Breast epithelium (tissue), 4 donors: ENCODE measurements at places on chromosomes 5 and 9.

DNA sequence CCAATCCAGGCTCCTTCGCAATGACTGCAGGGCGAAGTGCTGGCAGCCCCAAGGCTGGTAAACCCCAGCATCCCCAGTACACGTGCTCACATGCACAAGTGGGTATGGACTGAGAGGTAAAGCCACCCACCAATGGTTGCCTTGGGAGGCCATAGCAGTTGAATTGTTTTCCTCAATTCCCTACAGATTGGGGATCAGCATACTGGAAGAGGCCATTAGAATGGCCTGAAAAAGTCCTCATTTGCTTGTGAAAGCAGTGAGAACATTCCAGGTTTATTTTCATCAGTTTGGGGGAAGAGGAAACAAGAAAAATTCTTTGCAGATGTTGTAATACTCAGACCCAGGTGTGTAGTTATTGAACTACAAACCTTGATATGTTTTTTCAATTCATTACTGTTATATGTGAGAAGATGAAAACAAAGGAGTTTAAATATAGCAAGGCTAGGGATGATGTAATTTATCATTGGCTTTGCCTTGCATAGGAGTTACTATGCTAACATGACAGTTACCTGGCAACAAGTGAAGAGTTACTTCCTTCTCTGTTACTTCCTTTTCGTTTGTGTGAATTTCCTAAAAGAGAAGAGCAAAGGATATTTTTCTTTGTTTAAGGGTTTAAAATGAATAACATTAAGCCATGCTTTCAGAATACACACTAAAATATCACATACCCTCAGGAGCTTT, 36.4 kb downstream of the MTMR12 start:
- H3K36me3 ChIP-seq, result no peaks in the 10 kb centered on the region
- DNase-seq, result no peak
- H3K27me3 ChIP-seq, result no peaks in the 10 kb centered on the region
- peak overlapping the region; percentile 89 for H3K27ac ChIP-seq

DNA sequence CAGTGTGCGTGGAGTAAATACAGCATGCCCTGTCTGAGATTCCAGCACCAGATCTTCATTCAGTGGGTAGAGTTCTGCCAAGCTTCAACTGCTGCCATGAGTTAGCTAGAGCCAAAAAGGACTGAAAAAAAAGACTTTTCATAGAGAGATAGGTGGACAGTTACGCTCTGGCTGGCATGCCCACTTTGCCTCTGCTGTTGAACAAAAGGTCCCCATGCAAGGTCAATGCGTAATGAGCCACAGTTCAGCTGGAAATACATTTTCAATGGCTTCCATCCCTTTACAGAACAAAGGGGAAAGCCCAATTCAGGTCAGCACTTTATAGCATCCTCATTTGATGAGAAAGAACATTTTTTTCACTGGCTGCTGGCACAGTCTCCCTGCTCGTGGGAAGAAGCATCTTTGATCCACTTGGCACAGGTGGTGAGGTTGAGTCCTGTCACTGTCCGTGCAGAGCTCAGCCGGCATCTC, 86.9 kb upstream of the ERCC6L2 start:
- no peaks in the 10 kb centered on the region for H3K36me3 ChIP-seq
- H3K27ac ChIP-seq, result no peak overlapping the region
- no peaks in the 10 kb centered on the region for H3K27me3 ChIP-seq
- no peaks in the 10 kb centered on the region for H3K4me1 ChIP-seq
- DNase-seq, result no peak

- H3K27ac ChIP-seq, result peak overlapping the region; percentile 95
- peaks cover 10% of the 10 kb centered on the region for H3K4me1 ChIP-seq
- no peaks in the 10 kb centered on the region for H3K36me3 ChIP-seq
- DNase-seq, result no peak
- no peak overlapping the region for H3K4me3 ChIP-seq
- H3K27me3 ChIP-seq, result no peaks in the 10 kb centered on the region
Measured at GRCh38 chr9:35540315-35540714, 50.4 kb downstream of the RUSC2 start.

DNA sequence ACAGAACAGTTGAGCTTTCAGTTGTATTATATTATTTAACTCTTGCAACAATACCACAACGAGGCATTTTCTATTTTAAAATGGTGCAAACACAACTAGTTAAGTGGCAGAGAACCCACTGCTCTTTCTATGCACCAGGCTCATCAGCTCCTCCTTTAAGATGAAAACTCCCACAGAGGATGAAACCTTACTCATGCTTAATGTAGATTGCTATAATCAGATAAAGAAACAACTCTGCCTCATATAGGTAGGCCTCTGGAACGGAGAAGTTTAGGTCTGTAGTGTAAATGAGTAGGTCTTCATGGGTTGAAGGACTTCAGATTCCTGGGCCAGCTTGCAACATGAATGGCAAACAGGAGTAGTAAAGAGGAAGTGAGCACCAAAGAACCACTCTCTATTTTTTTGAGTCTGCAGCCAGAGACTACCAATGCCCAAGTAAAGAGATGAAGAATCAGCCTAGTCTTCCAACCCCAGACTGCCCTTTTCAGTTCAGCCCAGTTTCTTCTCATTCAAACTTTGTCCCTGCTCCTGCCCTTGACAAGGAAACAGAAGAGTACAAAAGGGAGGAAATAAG, 33.9 kb downstream of the HACD4 start:
- H3K27ac ChIP-seq, result no peak overlapping the region
- H3K36me3 ChIP-seq, result peaks cover 5% of the 10 kb centered on the region
- H3K27me3 ChIP-seq, result no peaks in the 10 kb centered on the region
- DNase-seq, result no peak

DNA sequence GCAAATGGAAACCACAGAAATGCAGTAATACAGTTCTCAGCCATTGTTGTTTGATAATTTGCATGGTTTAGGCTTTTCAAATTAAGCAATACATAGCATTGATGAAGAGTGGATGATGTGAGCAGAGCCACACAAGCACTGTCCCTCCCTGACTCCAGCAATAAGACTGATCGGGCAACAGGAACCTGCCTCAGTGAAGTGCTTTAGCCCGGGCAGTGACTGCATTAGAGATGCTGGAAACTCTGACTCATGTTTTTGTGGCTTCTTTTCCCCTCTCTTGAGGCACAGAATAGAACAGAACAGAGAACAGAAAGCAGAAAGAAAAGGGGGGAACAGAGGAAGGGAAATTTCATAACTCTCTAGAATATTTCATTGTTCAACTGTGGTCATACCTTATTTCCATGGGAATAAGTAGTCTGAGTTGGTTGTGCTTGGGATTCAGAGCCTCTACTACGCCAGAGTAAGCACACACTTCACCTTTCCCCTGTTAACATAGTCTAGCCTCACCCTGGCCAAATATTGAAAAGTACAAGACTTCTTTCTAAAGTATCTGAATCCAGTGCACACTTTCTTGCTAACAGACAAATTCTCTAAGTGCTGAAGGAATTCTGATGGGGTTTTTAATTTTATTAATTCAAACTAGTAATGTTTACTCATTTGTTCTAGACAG, 164.8 kb upstream of the VCAN start:
- H3K36me3 ChIP-seq, result no peaks in the 10 kb centered on the region
- H3K4me3 ChIP-seq, result no peak overlapping the region
- H3K27me3 ChIP-seq, result no peaks in the 10 kb centered on the region
- H3K4me1 ChIP-seq, result no peaks in the 10 kb centered on the region
- DNase-seq, result no peak

DNA sequence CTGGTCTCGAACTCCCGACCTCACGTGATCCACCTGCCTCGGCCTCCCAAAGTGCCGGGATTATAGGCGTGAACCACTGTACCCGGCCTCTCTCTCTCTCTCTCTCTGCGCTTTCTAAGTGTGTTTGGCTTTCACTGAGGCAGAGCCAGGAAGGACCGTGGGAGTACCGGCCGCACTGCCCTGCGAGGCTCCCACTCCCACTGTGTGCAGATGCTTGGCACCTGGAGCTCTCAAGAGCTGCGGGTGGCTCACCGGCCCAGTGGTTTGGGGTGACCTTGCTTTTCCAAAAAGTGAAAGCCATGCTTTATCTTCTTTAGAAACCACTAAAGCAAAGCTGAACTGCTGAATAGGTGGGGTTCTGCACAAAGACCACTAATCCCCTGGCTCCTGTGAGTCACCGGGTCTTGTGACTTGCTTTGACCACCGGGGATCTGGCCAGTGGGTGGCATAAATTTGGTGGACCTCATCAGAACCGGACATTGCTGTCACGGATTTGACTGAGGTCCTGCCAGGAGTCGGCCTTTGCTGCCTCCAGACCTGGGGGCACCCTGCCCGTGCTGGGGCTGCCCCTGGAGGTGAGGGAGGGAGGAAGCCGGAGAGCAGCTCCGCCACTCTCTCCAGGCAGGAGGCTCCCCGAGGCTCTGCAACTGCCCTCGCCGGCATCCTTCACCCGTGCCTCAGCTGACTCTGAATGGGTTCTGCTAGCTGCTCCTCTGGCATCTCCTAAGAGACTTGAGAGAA, 228.9 kb downstream of the FANCC start:
- H3K36me3 ChIP-seq, result no peaks in the 10 kb centered on the region
- no peak overlapping the region for H3K4me3 ChIP-seq
- no peaks in the 10 kb centered on the region for H3K27me3 ChIP-seq
- no peak for DNase-seq
- peaks cover 9% of the 10 kb centered on the region for H3K4me1 ChIP-seq
- no peak overlapping the region for H3K27ac ChIP-seq

DNA sequence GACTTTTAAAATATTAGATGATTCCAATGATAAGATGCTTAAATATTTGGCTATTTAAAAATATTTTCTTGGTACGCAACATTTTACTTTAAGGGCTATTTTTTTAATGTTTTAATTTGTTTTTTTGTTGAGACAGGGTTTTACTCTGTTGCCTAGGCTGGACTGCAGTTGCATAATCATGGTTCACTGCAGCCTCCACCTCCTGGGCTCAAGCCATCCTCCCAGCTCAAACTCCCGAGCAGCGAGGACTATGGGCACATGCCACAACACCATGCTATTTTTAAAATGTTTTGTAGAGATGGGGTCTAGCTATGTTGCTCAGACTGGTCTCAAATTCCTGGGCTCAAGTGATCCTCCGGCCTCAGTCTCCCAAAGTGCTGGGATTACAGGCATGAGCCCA, 850.2 kb upstream of the DMAC1 start:
- H3K4me3 ChIP-seq, result no peak overlapping the region
- no peaks in the 10 kb centered on the region for H3K36me3 ChIP-seq
- DNase-seq, result no peak

DNA sequence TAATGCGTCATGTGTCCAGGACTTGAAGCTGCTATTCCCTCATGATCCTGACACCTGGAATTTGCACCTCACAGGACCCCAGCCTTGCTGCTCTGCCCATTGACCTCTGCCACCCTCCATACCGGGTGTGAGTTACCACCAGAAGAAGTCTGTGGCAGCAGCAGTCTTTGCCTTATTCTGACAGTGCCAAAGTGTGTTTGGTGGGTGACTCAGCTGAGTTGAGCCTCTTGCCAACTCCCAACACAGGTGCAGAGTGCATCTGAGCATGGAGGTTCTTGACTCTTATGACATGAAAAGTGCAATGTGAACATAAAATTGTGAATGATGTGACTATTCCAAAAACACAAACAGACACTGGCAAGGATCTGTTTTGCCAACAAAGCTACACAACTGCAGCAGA, 1166.5 kb upstream of the CDH18 start:
- H3K36me3 ChIP-seq, result no peaks in the 10 kb centered on the region
- H3K27ac ChIP-seq, result no peak overlapping the region
- no peaks in the 10 kb centered on the region for H3K27me3 ChIP-seq

DNA sequence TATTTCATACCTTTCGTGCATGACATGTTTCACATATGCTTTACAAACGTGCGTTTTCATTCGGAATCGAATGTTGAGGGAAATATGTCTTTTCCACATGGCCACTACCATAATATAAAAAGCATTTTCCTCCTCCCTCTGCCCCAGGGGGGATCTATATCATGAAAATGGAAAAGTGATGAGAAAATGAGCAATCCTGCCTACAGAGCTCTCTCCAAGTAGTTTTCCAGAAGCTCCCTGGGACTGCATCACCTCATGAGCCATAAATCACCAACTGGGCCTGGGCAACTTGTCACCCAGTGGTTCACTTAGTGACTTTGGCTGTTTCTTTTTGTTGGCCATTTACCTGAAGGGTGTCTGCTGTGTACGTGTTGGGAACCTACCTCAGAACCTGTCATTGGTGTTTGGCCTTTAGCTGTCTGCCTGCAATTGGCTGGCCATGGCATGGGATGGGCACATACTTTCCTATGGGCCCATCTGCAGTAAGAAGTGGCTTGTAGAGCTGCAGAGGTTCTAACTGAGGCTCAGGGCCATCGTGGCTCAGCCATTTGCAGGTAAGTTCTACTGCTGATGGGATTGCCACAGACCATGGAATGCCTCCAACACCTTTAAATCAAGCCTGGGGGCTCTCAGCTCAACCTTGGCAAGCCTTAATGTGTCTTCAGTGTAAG, 9.5 kb upstream of the TIFAB start:
- H3K27me3 ChIP-seq, result no peaks in the 10 kb centered on the region
- no peak for DNase-seq
- no peak overlapping the region for H3K4me3 ChIP-seq
- no peak overlapping the region for H3K27ac ChIP-seq
- no peaks in the 10 kb centered on the region for H3K36me3 ChIP-seq

DNA sequence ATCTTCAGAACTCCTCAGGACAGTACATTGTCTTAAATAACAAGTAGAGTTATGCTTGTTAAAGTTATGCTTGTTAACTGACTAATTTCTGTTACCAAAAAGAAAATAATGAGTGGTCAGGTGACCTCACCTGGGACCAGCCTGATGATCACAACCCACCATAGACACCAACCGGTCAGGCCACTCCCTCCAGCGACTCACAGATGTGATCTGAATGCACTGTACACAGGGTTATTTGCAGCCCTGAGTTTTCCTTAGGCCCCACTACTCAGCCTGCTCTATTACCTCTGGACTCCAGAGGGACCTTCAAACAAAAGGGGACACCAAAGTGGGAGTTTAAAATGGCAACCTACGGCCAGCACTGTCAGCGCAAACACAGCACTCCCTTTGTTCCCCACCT, 55.3 kb downstream of the ARSB start:
- H3K27me3 ChIP-seq, result no peaks in the 10 kb centered on the region
- H3K36me3 ChIP-seq, result no peaks in the 10 kb centered on the region
- no peaks in the 10 kb centered on the region for H3K4me1 ChIP-seq
- no peak overlapping the region for H3K4me3 ChIP-seq

DNA sequence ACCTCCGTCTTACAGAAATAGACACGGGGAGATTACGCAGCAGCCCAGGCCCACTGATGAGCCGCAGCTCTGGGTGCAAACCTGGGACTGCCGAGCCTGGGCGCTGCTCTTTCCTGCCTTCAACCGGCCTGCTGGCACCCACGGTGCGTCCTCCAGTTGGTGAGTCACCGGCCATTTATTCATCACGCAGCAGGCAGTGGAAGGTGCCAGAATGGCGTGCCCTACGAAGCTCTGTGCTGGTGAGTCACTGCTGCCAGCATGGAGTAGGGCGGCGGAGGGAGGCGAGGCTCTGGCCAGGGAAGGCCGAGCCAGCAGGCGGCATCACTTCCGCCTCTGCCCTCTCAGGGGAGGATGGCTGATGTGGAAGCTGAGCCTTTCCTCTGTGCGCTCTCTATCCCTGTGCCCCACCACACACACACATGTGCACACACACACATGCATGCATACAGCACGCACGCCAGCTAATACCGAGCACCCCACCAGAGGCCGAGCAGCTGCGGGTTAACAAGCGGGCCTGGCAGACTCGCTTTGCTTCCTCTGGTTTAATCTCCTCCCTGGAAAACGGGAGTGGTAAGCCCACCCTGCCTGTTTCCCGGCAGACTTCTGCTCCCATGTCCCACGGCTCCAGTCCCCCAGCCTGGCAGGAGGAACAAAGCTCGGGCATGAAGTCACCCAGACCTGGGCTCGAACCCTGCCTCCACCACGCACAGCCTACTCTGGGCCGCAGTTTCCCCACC, 39.2 kb downstream of the OLFM1 start:
- peaks cover 42% of the 10 kb centered on the region for H3K27me3 ChIP-seq
- H3K36me3 ChIP-seq, result no peaks in the 10 kb centered on the region
- no peak for DNase-seq

GRCh38 chr5:149418910-149419531, 39.9 kb upstream of the IL17B start:
- peak overlapping the region; percentile 22 for H3K4me3 ChIP-seq
- peaks cover 30% of the 10 kb centered on the region for H3K4me1 ChIP-seq
